NCI-H774 (cell line): ENCODE measurements at places on chromosomes 7 and 10.
A peak's percentile ranks its signal among the peaks of the same experiment; 100 is the strongest.

DNA sequence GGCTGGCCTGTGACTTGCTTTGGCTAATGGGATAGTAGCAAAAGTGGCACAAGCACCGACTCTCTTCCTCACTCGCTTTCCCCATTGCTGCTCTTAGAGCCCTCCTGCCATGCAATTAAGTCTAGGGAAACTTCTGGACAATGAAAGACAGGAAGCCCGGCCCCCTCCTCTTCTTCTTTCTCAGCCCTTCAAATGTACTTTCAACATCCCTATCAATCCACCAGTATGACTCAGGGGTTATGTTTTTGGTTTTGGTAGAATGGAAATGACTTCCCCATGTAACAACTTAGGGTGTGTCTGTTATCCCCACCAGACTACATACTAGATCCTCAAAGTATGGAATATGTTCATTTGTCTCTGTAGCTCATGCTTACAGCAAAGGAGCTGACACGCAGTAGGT, 139.0 kb upstream of the GDF10 start:
- no peak for DNase-seq

DNA sequence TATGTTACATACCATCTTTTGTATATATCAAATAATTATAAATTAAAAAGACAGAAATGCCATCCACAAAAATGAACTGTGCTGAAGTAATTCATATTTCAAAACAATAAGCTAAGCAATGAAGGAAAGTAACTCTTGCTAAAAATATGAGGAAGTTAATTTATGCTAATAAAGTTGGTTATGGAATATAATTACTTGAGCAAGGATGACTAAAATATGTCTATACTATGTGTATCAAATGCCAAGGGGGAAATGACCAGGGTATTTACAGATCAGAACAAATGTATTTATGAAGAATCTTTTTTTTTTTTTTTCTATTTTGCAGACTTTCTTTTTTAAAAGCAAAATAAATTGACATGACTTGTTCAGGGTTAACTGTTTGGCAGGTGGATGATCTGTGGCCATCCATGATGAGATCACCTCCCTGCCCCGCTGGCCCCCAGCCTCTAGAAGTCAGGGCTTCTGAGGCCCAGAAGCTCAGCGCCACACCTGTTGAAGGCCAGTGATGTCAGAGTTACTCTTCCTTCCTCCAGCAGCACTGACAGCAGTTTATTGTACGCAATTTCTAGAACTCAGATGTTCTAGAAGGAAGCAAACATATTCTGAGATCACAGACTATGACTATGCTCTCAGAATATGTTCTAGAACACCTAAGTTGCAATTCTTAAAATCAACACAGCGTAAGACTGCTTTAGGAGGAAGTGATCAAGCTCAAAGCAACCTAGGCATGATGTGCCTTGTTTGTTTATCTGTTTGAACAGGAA, 196.1 kb upstream of the KLF14 start:
- no peak for DNase-seq

GRCh38 chr10:43044448-43044921, 32.4 kb upstream of the RET start:
- no peak for DNase-seq

GRCh38 chr7:98562381-98562823, 54.7 kb upstream of the NPTX2 start:
- DNase-seq: no peak

DNA sequence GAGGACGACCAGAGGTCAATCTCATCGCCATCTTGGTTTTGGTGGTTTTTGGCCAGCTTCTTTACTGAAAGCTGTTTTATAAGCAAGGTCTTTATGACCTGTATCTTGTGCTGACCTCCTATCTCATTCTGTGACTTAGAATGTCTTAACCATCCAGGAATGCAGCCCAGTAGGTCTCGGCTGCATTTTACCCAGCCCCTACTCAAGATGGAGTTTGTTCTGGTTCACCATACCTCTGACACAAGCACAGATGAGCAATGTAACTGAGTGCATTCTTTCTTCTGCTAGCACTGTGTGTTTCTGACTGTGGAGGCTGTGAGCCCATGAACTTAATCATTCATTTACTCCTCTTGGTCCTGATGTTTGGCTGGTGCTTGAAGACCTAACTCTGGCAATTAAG, 794.5 kb upstream of the CELF2 start:
- no peak for DNase-seq

GRCh38 chr10:86300931-86301830, 65.4 kb downstream of the GRID1 start:
- DNase-seq: no peak

DNA sequence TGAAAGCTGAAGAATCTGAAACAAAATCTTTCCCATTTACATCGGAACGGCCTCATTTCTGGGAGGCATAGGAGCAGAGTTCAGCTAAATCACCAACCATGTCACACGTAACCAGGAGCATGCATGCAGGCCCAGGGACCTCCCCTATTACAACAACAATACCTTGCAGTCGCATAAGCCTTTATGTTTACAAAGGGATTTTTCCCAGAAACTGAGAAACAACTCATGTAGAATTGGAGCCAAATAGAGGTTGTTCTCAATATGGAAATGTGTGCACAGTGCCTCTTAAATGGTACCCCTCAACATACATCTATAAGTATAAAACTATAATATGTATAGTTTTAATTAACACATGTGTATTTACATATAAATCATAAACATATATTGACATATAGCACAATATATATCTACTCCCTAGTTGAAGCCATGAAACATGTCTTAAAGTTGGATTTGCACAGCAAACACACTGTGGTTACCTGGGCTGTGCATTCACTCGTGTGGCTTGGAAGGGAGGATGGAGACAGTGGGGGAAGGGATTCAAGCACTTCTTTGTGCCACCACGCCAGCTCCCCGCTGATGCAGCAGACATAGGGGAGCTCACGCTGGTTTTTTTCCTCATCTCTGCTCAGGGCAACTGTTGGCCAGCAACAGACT, 35.0 kb upstream of the DGKI start:
- no peak for DNase-seq

GRCh38 chr10:68333058-68333395, 299 bp upstream of the PBLD start:
- DNase-seq: no peak

GRCh38 chr10:34299105-34299611, 515.9 kb downstream of the PARD3 start:
- DNase-seq: peak; percentile 8

- no peak for DNase-seq
Measured at GRCh38 chr10:85003083-85003482, 674.7 kb downstream of the CCSER2 start.

DNA sequence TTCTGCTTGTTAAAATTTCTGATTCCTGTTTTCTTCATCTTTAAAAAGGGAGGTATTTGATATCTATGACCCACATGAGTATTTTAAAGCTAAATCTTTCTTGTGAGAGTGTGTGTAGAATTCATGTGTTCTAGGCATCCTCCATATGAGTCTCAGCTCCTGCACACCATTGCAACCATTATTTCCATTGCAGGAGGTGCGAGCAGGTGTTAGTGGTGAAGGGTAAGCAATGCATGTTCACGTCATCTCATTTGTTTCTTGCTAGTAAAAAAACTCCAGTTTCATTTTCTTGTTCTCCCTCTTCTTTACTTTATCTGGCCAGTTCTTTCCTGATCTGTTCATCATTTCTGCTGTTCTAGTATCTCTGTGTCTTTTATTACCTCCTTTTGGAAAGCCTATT, 100.5 kb downstream of the ADRA2A start:
- DNase-seq: no peak

DNA sequence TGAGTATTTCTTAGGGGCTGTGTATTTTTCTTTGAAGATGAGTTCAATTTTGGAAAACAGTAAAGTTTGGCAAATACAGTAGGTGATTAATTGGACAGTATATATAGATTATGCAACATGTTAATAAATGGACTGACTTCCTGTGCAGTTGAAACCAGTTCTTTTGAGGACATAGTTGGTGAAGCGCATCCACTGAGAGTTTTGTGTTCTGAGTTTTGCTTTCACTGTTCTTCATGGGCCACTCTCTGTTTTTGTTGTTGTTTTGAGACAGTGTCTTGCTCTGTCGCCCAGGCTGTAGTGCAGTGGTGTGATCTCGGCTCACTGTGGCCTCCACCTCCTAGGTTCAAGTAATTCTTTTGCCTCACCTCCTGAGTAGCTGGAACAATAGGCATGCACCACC, 109.0 kb downstream of the SDHAF3 start:
- DNase-seq: no peak

GRCh38 chr7:129767120-129768015, 155.8 kb downstream of the NRF1 start:
- no peak for DNase-seq

GRCh38 chr10:5692461-5693358, 8.1 kb downstream of the TASOR2 start:
- no peak for DNase-seq

- DNase-seq: no peak
Measured at GRCh38 chr7:33781796-33782195, 123.5 kb upstream of the BMPER start.

DNA sequence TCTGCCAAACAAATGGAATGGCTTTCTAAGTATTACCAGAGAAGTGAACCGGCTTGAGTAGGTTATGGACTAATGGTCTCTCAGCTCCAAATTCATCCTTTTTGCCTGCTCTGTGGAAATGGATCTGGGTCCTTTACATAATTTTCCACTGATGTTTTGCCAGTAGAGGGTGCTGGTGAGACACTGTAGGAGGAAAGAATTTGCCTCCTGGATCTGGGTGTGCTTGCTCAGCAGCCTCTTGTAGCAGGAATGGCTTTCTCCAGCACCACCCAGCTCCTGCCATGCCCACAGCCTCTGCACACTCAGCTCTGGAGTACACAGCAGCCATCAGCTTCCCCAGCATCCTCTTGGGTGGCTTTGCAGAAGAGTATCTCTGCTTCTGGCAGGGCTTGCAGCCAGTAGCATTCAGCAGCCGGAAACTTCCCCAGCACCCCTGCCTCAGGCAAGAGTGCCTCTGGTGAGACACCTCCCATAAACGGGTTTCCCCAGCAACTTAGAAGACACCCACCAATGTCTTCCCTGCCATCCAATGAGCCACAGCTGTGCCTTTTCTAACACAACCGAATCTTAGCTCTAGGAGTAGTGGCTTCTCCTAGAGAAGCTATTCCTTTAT, 235.0 kb upstream of the PLPP4 start:
- no peak for DNase-seq

- DNase-seq: no peak
Measured at GRCh38 chr7:115297656-115298055, 375.8 kb downstream of the MDFIC start.

DNA sequence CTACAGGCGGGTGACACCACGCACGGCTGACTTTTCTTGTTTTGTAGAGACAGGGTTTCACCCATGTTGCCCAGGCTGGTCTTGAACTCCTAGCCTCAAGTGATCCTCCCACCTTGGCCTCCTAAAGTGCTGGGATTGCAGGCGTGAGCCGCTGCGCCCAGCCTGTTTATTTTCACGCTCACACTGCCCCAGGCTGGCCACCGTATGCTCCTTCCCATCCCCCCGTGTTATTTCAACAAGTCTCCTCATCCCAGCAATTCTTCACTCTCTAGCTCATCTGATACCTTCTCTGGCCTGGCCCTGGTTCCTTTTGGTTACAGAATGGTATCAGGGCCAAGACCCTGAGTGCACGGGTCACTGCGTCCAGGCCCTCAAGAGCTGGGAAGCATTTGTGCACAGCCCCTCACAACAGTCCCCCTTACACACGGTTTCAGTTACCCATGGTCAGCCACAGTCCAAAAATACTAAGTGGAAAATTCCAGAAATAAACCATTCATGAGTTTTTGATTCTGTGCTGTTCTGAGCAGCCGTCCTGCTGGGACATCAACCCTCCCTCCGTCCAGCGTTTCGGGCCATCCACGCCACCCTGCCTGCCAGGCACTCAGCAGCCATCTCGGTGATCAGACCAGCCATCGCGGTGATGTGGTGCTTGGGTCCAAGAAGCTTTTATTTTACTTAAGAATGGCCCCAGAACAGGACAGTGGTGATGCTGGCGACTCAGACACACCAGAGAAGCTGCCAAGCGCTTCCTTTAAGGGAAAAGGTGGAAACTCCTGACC, 8.9 kb downstream of the COX19 start:
- no peak for DNase-seq

- no peak for DNase-seq
Measured at GRCh38 chr7:102988631-102989560, 76.1 kb downstream of the LRRC17 start.

- DNase-seq: peak; percentile 61
Measured at GRCh38 chr10:59536167-59537014, 173.3 kb downstream of the SLC16A9 start.

DNA sequence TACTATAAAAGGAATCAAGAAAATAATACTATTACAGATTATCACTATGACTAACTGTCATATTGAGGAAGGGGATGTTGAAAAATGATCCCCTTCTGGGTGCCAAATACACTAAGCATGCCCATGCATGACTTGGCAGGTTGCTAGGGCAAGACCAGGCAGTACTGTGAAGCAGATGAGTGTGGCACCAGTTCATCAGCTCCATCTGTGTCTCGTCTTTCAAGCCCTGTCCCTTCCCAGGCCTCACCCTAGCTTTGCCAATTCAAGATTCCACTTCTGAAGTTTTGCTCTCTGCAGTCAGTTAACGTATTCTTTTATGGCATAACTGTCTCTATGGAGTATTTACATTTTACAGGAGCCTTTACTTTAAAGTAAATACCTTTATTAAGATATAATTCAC, 135.6 kb upstream of the HPS1 start:
- DNase-seq: no peak

DNA sequence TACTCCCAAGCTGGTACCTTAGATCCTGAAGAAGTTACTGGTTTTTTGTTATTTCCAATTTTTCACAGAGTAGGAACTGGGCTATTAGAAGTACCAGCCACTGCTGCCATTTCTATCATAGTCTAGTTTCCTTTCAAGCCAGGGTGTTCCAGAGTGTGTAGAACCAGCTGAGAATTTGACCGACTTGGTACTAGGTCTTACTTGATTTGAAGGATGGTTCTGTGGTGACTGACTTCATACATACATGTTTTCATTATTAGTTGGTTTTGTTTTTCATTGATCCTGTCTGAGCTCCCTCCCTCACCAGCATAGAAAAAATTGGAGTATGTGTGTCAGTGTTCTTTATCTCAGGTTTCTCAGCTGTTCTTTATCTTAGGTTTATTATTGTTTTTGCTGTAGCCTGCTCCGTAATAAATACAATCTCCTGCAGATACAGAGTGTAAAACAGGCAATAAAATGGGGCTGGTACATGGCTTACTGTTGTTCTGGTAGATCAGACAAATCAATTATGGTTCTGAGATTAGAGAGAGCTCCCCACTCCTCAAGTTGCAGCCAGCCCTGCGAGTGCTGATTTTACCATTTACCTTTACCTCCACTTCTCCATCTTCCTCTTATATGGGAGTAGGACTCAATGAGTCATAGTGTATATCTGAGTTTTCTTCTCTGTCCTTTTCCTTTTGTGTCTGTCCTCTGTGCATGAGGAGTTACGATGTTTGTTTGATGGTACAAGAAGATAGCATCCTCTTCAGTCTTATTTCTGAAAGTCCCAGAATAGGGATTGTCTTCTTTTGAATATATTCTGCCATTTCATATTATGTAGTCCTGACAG, 122.6 kb downstream of the LRRC4 start:
- no peak for DNase-seq

DNA sequence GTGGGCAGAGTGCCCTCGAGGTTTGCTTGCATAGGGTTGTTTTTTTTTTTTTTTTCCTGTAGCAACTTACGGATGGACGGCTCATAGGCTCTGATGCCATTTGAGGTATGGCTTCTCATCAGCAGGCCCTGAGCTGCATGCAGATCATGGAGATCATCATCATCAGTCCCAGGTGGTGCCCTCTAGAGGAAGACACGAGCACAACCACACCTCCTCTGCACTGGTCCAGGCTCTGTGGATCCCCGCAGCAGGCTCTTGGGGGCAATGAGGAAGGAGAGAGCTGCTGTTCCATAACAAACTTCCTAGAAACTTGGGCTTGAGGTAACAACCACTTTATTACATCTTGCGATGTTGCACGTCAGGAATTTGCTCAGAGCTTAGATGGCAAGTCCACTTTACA, 132.7 kb upstream of the CXCL12 start:
- no peak for DNase-seq
